NCI-H1694 (cell line): ENCODE measurements at places on chromosomes 16 and 17.
A peak's percentile ranks its signal among the peaks of the same experiment; 100 is the strongest.

- no peak for DNase-seq
Observed at GRCh38 chr16:70675851-70676513, 9.9 kb downstream of the MTSS2 start.

- no peak for DNase-seq
Observed at GRCh38 chr17:45277992-45278391, 16.1 kb upstream of the SPATA32 start.

DNA sequence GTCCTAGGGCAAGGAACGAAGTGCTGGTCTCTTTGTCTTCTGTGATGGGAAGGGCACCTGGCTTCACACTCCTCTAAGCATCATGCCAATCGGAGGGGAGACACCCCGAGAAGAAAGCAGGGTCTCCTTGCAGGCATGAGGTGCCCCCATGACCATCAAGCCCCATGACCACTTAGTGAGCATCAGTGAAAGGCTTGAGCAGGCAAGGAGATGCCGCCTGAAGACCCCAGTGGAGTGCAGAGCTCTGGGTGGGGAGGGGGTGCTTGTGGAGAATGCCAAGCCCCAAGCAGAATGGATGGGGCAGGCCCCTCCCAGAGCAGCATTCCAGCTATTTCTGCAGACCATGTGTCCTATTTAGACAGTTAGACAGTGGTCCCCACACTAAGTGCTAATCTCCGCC is 232.7 kb upstream of the TNRC6C start:
- no peak for DNase-seq

DNA sequence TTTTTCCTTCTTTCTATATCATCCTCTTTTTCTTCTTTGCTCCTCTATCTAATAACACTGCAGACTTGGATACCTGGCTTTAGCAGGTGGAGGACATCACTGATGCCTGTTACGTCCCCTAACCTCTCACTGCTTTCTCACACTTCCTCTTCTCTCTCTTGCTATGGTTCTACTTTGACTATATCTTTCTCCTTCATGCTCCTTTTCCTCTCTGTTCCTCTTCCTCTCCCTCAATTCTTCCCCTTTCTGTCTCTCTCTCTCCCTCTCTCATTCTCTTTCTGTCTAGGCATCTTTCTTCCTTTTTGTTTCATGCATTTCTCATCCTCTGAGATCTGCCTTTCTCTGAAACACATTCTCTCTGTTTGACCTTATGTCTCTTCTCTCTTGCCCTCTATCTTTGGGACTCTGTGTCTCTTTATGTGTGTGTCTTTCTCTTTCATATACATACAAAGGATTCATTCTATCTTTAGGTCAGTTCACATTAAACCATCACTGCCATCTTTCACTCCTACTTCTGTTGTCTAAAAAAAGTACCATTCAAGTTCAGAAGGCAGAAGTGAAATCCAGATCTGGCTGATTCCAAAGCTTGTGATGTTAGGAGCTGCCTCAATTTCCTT is 353.7 kb downstream of the SHISA9 start:
- no peak for DNase-seq

- DNase-seq, result no peak
Observed at GRCh38 chr16:70686376-70687101, 686 bp upstream of the MTSS2 start.

- DNase-seq, result no peak
Observed at GRCh38 chr17:73156887-73157520, 7.8 kb upstream of the SSTR2 start.

GRCh38 chr17:8905331-8905730 is 37.9 kb upstream of the PIK3R6 start:
- DNase-seq, result no peak

DNA sequence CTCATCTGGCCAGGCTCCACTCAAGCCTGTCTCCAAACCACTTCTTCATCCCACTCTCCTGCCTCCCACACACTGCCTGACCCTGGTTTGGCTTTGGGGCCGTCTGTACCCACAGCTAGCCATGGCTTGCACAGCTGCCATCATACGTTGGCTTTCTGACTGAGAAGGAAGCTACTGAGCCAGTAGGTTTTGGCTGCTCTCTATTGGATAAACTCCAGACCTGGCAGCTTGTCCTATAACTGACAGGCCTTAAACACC is 3.9 kb downstream of the MIF4GD start:
- no peak for DNase-seq

GRCh38 chr16:53042235-53042701 is 10.4 kb downstream of the CHD9NB start:
- DNase-seq, result no peak

GRCh38 chr17:31527606-31528005 is 136.1 kb downstream of the RAB11FIP4 start:
- DNase-seq, result no peak

DNA sequence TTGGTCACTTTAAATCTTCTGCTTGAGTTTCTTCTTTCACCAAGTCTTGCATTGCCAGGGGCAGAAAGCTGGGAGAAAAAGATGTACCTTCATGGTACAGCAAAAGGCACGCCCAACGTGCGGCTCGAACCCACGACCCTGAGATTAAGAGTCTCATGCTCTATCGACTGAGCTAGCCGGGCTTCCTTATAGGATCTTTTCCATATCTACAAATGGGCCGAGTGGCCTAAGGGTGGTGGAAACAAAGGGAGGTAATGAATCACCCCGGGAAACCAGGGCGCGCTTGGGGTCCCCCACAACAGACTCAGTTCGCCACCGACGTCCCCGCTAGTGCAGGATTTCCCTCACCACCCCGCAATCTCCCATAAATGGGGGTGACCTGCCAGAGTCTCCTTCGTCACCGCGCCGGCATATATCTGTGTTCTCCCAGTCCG is 7.5 kb upstream of the OR1F1 start:
- no peak for DNase-seq

- no peak for DNase-seq
Observed at GRCh38 chr17:2040942-2041560, 771 bp upstream of the OVCA2 start.

GRCh38 chr17:12053552-12053951 is 32.9 kb downstream of the MAP2K4 start:
- no peak for DNase-seq

DNA sequence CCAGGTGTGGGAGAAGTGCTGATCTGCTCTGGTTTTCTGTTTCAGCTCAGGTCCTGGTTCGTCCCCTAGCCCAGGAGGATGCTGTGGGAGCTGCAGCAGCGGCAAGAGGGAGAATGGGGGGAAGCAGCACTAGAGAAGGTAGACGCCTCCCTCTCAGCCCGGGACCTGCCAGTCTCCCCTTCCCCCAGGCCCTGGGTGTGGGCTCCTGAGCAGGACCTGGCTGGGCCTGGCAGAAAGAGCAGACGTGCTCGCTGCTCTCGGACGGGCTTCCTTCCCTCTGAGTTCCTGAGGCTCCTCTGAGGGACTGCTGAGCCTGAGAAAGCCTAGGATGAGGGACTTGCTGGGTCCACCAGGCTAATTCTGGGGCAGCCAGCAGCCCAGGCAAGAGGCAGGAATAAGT is 3.1 kb downstream of the PRCD start:
- DNase-seq, result no peak

DNA sequence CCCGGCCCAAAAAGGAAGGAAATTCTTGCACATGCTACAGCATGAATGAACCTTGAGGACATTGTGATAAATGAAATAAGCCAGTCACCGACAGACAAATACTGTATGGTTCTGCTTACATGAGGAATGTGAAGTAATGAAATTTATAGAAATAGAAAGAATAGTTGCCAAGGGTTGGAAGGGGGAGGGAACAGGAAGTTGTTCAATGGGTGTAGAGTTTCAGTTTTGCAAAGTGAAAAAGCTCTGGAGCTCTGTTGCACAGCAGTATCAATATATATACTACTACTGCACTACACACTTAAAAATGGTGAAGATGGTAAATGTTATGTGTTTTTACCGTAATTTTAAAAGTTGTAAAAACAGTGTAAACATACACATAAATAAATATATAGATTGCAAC is 43.7 kb downstream of the PKD1L3 start:
- DNase-seq, result no peak

GRCh38 chr17:51751072-51751471 is 407.4 kb downstream of the CA10 start:
- no peak for DNase-seq

- DNase-seq, result no peak
Observed at GRCh38 chr16:70687671-70688245, 1.9 kb upstream of the MTSS2 start.

- DNase-seq, result no peak
Observed at GRCh38 chr16:28494121-28494851, at the start of gene APOBR. Gene APOBR, plus strand, starts transcription at chr16:28494643. Its CDS starts 39 bp downstream, at chr16:28494682.

GRCh38 chr16:49355933-49356665 is 17.5 kb upstream of the C16orf78 start:
- no peak for DNase-seq

DNA sequence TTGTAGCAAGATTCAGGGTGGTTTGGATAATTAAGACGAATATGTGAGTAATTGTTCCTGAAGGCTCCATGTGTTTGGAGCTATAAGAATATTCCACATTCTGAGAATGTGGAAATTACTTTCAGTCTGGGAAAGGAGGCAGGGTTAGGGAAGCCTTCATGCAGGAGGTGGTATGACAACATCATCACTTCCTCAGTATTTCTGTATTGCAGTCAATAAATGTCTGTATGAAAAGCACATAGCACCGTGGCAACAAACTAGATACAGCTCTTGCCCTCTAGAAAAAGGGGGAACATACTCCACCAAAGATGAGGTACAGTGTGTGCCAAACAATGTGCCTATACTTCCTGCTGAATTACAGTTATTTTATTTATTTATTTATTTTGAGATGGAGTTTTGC is 26.1 kb upstream of the DHRS7B start:
- no peak for DNase-seq

GRCh38 chr17:42895185-42895555 is 5.4 kb upstream of the G6PC1 start:
- no peak for DNase-seq

- no peak for DNase-seq
Observed at GRCh38 chr17:61475726-61476125, 23.5 kb downstream of the TBX4 start.

DNA sequence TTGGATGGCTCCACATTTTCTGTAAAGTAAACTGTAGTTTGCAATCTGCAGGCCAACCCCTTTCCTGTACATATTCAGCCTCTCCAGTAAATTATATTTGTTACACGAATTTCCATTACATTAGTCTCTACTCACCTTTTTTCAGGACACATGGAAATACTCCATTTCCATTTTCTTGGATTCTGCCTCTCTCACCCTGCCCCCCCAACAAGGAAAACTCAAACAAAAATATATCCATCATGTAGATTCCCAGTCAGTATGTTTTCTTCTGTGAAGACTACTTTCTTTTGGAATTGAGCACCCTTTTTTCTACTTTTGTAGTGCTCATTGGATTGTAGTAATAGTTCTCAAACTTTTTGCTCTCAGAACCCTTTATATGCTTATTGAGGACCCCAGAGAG is 2.9 kb downstream of the PPM1D start:
- DNase-seq, result no peak

- peak; percentile 90 for DNase-seq
Observed at GRCh38 chr17:5500589-5501391, 14.4 kb downstream of the MIS12 start.

DNA sequence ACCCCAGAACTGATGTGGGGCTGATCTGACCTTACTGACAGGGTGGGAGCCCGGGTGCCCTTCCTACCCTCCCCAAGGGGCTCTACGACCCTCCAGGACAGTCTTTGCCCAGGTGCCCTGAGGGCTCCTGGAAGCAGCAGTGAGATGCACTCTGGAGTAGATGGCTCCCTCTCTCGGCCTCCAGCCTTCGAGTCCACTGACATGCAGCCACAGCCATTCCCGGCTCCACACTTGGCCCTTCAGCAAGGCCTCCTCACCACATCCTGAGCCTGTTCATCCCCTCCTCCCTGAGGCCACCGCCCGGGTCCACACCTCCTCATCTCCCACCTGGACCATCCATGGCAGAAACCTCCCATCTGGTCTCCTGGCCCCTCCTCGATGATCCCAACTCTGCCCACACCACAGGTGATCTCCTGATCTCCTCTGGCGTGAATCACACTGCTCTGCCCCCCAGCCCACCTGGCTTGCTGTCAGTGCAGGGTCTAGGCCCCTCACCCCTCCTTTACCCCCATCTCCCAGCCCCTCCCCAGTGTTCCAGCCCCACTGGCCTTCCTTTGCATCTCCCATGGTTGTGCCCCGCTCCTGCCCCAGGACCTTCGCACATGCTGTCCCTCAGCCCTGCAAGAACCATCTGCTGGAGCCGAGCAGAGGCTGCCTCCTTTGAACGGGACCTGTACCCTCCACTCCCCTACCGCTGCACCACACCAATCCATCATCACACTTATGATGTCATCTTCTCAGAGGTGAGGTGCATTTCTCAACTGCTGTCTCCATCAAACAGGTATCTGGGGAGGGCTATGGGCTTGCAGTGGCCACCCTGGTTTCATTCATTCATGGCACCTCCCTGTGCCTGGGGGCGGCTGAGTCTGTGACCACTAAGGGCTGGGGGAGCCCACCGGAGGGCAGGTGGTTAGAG is 44.7 kb downstream of the SOCS1 start:
- no peak for DNase-seq

DNA sequence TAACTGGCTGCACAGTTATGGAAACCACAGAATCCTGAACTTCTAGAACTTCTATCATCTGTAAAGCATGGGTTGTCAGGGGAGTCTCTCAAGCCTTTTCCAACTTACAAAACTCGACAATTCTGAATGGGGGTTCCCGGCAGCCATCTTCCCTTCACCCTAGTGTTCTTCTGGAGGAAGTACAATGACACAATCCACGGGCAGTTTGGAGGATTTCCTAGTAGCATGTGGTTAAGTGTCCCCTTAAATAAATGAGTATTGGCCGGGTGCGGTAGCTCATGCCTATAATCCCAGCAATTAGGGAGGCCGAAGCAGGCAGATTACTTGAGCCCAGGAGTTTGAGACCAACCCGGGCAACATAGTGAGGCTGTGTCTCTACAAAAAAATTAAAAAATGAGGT is 2.1 kb downstream of the SLC16A6 start:
- no peak for DNase-seq

DNA sequence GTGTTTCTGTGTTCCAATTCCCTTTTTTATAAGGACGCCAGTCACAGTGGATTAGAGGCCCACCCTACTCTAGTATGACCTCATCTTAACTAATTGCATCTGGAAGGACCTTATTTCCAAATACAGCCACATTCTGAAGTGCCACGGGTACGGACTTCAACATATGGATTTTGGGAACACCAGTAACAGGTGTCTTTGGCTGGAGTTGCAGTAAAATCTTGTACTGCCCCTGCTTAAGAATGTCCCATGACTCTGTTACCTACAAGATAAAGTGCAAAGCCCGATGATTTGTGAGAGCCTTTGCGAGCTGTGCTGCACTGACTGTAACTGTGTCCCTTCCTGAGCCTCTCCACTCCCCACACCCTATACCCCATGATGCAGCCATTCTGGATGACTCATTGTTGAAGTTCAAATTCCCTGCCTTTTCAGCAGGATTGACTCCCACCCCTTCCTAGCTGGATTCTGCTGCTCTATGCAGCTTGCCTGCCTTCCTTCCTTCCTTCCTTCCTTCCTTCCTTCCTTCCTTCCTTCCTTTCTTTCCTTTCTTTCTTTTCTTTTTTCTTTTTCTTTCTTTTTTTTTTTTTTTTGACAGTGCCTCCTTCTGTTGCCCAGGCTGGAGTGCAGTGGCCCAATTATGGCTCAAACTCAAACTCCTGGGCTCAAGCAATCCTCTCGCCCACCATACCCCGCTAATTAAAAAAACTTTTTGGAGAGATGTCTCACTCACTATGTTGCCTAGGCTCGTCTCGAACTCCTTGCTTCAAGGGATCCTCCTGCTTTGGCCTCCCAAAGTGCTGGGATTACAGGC is 2.1 kb downstream of the HCRT start:
- no peak for DNase-seq
